ENCODE measurements at places on chromosomes 11 and 22.

DNA sequence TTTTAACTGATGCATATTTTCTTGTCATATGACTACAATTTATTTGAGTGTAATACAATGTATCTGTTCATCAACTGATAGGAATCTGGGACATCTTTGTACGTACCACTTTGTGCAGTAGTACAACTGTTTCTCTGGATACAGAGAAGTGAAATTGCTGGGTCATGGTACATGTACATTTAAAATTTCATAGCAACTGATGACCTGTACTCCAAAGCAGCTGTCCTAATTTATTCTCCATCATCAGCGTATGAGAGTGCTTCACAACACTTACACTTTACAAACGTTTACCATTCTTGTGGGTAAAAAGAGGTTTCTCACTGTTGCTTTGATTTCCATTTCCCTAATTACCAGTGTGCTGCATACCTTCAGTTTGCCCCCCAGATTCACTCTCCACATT is 552.8 kb upstream of the CADM1 start:
- no peak for DNase-seq

DNA sequence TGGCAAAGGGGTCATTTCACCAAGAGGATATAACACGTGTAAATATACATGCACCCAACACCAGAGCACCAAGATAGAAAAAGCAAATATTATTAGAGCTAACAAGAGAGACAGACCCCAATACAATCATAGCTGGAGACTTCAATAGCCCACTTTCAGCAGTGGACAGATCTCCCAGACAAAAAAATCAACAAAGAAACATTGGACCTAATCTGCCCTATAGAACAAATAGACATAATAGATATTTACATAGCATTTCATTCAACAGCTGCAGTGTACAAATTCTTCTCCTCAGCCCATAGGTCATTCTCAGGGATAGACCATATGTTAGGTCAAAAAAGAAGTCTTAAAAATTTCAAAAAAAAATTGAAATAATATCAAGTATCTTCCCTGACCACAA is 312.8 kb downstream of the TTC28 start:
- no peak for DNase-seq

DNA sequence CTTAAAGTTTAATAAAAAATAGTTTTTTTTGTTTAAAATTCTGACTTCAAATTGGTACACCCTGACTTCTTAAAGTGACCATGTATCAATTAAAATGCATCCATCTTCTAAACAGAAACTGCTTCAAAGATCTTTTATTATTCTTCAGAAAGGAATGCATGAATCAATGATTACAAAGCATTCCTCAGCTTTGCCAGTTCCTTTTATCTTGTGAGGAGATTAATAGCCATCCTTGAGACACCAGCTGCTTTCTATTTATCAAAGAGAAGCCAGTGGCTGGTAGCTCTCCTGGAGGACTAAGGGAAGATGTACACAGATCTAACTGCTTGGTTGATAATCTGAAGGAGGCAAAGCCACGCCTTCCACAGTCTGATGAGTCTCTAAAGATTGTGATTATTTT is 2222.5 kb downstream of the LRRC4C start:
- DNase-seq, result no peak

DNA sequence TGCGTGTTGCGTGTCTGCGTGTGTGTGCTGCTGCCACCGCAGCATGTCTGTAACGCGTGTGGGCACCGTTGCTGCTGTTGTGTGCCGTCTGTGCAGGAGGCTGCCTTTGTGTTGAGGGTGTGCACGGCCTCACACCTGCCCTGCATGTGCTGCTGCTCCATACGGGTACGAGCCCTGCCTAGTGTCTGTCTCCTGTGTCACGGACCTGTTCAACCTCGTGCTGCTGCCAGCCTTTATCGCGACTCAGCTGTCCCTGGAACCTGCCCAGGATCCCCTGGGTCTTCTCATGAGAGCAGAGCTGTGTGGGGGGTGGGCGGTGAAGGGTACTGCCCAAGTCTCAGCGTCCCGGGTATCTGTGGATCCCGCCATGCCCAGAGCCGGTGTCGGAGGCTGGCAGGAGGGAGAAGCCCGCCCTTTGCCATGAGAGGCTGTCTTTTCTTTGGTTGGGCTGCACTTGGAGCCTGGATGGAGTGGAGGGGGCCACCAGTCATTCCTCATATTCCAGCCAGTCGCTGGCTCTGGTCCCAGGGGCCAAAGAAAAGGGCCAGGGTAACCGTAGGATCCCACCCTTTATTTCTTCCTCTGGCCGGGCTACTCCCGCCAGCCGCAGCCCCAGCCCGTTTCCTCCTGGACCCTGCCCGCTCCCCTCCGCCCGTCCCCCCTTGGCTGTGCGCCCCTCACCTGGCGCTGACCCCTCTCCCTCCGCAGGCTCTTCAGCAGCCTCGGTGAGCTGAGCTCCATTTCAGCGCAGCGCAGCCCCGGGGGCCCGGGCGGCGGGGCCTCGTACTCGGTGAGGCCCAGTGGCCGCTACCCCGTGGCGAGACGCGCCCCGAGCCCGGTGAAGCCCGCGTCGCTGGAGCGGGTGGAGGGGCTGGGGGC is 7.8 kb upstream of the ACR start:
- no peak for DNase-seq

Data from right renal cortex interstitium (tissue), 3 donors.